Right ventricle myocardium inferior (tissue), 1 donor: ENCODE measurements at places on chromosomes 1 and 21.

DNA sequence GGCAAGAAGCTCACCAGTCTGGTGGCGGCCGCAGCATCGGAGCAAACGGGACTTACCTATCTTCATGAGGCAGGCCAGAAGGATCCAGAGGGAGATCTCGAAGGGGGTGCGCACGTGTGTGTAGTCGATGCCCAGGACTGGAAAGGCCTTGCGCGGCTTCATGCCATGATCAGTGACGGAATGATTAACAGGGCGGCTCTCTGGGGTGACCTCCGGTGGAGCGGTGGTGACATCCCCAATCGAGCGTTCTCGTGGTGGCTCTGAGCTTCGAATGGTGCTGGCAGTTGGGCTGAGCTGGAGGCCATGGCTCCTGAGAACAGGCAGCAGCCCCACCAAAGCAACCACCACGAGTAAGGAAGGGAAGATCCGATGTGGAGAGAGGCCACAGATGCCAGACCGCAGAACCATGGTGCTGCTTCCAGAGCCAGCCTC, 982 bp downstream of the SLC9A1 start:
- DNase-seq: no peak

- DNase-seq: no peak
These were observed 78.3 kb upstream of the RGS1 start for GRCh38 chr1:192497214-192497794.

DNA sequence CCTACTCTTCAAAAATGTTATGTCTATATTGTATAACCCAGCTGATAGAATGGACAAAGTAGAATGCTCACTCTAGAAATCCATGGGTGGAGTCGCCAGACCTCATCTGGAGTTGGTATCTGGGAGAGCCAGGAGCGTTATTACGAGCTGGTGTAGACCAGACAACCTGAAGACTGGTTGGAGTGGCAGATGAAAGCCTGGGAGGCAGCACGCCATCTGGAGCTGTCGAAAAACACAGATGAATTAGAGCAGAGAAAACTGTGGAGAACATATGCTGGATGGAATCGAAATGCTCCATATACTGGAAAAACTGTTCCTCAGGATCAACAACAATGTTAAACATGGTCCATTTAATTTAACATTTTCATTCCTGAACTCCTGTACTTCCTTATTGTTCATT, 333.6 kb downstream of the KCTD3 start:
- DNase-seq: no peak

DNA sequence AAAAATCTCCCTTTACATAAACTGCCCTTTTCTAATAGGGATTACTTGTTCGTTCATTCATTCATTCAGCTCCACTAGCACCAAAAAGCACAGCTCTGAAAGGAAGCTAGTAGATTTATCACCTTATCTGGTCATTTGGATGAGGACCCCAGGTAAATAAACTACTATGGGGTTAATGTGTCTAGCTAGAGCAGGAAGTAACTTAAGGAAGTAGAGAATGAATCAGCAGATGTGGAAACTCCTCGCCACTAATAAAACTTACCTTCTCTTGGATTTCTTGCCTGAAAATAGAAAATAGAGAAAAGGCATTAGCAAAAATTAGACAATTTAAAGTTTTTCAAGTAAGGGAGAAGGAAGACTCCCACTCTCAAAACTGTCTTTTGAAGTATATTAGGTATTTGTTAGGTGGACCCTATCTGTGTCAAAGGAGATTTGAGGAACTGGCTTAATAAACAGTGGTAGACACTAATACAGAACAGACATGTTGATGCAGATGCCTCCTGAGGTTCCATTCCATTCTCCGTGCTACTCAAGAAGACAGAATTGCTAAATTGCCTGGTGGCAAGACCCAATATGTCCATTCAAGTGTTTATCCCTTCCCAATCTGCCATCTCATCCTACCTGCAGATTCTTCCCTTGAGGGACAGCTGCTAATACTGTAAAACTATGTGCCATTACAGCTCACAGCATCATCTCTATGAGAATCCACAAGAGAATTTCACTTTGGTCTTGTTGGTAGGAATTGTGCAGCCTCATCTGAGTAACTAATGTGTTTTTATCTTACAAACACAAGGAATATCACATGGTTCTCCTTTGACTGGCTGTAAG, 14.9 kb downstream of the SELL start:
- no peak for DNase-seq

DNA sequence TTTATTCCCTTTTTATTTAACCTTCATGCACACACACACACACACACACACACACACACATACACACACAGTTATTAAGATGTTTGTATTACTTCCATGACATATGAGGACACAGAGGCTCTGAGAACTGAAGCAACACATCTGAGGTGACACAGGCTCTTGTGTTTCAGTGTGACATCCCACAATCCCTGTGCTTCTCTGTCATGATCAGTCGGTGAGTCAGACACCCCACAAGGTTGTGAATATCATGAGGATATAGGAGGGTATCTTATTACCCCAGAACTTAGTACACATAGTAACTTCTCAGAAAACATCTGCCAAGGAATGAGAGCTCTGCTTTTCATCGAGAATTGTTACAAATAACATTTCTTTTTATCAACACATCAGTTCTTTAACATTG, 459.3 kb downstream of the PLPP3 start:
- no peak for DNase-seq

DNA sequence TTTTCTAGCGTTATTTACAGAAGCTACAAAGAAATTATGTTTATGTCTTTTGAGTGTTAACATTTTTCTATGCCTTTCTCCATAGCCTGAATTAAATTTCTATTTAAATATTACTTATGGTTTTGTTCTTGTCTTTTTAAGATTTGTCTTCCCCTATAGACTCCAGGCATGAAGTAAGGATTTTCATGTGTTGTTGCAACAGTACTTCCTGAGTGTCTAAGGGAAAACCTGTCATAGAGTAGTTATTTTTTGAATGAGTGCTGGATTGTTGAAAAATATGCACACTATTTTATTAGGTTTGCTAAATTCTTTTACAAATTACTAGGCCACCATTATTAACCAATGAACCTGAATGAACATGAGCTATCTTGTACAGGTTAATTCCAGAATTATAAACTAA, 27.1 kb downstream of the SAMSN1 start:
- no peak for DNase-seq

DNA sequence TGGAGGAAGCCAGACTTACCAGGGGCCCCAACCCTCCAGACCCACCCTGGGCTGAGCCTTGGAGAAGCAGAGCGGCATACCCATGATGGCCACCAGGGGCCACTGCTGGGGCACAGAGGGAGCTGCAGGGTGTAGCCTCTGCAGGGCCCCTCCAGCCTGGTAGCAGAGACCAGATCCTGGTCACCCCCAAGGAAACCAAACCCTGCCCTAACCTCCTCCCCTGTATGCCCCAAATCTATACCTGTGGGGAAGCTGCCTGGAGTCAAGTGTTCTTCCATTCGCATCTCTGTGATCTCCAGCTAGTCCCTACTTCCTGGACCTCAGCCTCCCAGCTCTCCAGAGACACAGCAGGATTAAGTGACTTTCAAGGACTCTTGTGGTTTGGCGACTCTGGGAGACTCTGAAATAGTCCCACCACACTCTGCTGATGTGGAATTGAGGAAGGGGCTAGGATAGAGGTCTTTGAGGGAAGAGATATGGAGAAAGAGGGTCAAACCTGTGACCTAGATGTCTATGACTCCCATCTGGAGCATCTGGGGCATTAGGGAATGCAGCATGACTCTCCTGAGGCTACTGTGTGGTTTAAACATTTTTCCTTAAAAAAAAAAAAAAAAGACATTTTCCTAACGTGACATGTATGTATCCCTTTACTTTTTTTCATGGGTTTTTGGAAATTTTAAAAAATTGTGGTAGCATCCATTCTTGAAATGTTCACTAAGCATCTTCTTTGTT, 119.2 kb upstream of the IPO9 start:
- DNase-seq: peak; percentile 87

- DNase-seq: no peak
These were observed 467.3 kb downstream of the CAMTA1 start for GRCh38 chr1:7252411-7253117.

- no peak for DNase-seq
These were observed 55.4 kb downstream of the OPTC start for GRCh38 chr1:203549309-203549708.

- DNase-seq: no peak
These were observed 100.8 kb downstream of the PRDM16 start for GRCh38 chr1:3169665-3170356.

DNA sequence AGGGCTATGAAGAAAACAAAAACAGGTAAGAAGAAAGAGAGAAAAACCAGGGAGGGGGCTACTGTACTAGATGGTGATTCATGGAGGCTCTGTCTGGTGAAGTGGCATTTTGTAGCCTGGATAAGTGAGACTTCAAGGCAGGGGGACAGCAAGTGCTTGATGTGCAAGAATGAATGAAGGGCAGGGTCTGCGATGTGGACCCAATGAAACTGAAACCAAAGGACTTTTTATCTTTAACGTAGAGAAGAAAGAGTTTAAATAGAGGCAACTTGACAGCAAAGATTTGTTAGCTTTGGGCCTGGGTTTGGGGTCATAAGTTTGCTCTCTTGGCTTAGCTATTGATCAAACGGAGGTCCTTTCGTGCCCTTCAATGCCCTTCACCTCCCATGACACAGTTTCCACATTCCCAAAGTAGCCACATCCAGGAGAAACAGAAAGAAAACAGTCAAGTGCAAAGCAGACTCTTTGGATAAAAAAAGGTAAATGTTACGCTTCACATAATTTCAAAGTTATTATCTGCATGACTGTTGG, 291.0 kb downstream of the GRIK1 start:
- no peak for DNase-seq

- no peak for DNase-seq
These were observed 76.8 kb downstream of the POU2F1 start for GRCh38 chr1:167297222-167298214.
